ENCODE measurements at places on chromosomes 2 and 18.
A peak's percentile ranks its signal among the peaks of the same experiment; 100 is the strongest.

DNA sequence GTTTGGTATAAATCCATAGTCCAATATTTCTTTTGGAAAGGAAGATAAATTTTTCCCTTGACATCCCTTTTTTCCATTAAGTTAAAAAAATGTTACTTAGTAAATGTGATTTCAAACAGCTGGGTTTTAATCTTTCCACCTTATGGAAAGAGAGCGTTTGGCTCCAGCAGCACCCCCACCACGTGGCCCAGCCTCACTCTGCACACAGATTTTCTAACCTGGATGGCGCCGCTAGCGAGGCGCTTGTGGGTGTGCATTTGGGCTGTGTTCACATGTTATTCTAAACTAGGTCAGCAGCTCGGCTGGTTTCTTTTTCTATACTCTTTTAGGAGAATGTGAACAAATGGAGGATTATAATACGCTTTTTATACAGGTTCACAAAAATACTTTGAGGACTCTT, 218.0 kb downstream of the LDLRAD4 start:
- peak; percentile 20 for DNase-seq

DNA sequence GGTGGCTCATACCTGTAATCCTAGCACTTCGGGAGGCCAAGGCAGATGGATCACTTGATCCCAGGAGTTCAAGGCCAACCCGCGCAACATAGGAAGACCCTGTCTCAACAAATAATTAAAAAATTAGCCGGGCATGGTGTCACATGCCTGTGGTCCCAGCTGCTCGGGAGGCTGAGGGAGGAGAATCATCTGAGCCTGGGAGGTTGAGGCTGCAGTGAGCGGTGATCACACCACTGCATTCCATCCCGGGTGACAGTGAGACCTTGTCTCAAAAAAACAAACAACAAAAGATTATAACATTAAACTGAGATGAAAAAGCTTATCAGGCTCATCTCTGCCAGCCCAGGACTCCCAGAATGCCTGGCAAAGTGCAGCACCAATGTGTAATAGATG, 50.5 kb downstream of the PAPOLG start:
- DNase-seq, result no peak

- no peak for DNase-seq
Measured at GRCh38 chr2:113894156-113894743, 4.4 kb downstream of the ACTR3 start.

DNA sequence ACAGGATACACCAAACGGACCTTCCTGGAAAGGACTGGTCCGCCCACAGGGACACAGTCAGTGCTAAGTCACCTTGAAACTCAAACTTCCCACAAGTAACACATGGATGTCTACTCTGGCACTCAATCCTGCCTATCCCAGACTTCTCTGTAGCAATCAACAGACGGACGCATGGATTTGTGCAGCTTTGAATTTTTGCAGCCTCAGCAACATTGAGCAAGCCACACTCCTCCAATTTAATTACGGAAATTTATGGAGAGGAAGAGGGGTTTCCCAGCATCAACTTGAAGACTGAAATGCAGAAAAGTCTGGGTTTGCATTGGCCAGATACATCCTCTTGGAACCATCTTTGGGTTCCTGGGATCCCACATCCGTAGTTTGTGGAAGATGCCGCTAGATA, 26.2 kb downstream of the DNER start:
- DNase-seq, result no peak

GRCh38 chr2:221571551-221572218, 419 bp downstream of the EPHA4 start:
- no peak for DNase-seq

DNA sequence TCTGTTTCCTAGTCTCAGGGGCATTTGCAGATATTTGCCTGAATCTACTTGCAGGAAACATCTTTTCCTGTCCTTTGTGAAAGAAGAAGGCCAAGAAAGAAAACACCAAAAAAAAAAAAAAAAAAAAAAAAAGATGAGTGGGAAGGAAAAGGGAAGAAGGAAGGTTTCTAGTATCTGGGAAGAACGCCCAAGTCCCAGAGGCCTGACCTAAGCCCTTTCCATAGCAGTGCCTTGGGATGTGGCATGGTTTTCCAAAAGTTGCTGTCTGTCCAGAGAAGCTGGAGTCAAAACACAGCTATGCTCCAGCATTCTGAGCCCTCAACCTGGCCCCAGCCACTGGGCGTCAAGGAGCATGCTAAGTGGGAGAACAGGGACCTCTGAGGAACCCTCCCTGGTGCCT, 123.5 kb downstream of the INHBB start:
- no peak for DNase-seq

GRCh38 chr2:240203031-240203787, 62.8 kb upstream of the OTOS start:
- DNase-seq, result no peak

DNA sequence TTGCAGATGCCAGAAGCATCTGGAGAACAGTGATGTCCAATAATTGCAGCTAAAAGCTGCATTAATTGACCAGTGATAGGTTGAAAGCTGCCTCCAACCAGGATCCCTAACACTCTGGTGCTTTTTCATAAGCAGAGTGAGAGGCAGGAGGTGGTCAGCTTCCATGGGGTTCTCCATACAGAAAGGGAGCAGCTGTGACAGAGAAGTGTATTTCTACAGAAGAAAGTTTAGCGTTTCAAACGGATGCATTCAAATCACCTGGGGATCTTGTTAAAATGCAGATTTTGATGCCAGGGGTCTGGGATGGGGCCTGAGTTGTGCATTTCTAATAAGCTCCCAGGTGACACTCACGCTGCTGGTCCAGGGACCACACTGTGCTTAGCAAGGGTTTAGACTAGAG, 216.5 kb upstream of the NRP2 start:
- no peak for DNase-seq

DNA sequence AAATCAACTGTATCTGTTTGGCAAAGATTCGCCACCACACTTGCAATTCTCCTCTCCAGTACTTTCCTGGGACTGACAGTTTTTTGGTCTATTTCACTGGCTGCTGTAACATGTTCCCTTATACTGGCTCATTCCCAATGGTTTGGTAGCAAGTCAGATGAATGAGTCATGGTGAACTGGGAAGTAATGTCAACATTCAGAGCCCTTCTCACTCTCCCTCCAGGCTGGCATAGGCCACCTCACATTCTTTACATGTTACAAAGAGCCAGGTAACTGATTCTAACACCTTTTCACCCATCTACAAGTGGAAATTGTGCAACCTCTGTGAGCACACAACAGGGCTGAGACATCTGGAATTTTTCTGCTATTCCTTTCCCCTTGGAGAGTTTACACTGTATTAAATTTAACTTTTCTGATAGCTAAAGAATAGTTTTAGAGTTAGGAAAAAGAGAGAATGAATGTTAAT, 111.3 kb upstream of the TLK1 start:
- no peak for DNase-seq

Measured in T-helper 22 cell (primary cell).